NCI-H460 (cell line): ENCODE measurements at places on chromosomes 2 and 18.

DNA sequence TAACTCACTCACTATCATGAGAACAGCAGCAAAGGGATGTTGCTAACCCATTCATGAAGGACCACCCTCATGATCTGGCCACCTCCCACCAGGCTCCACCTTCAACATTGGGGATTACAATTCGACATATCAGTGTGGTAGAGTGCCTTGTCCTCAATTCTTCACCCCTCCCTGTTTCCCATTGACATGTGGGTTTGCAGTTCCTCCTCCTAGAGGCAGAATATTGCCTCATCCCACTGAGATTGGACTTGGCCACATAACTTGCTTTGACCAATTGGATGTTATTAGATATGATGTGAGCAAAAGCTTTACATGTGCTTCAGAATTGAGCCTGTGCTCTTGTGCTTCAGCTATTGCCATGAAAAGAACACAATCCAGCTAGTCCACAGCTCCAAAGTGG is 217.0 kb upstream of the CXCR4 start:
- no peak for DNase-seq

- no peak for DNase-seq
Observed at GRCh38 chr2:122112216-122113005, 357.0 kb downstream of the TSN start.

GRCh38 chr18:76558881-76559667 is 64.0 kb upstream of the ZNF516 start:
- no peak for DNase-seq

DNA sequence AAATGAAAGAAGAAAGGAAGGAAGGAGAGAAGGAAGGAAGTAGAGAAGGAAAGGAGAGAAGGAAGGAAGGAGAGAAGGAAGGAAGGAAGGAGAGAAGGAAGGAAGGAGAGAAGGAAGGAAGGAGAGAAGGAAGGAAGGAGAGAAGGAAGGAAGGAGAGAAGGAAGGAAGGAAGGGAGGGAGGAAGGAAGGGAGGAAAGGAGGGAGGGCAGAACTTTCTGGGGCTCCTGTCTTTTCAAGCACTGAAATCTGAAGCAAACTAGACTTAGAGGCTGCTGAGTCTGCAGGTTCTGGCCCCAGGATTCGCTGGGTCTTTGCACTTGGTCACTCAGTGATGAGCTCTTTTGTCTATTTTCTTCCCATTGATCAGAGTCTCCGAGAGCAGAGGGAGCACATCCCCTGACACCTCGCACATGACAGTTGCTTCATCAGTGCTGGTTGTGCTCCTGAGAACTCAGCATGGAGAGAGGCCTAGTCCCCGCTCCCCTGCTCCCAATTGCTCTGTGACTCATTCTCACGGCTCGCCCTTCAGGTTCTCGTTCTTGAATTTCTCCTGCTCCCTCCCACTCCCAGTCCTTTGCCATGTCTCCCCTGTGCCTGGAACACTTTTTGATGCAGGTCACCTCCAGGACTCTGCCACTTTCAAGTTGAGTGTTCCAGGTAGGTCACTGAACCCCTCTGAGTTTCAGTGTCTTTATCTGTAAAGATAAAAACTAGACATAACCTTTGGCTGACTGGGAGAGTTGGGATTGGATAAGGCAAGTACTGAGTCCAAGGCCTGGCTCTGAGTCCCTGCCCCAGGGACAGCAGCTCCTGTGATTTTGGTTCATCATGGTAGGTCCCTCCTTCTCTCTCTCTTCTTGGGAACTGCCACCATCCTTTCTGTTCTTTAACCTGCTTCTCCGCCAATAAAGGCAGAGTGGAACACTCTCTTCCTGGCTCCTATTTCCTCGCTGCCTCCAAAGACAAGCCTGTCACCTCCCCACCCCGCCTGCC is 55.2 kb downstream of the TNP1 start:
- DNase-seq = no peak

DNA sequence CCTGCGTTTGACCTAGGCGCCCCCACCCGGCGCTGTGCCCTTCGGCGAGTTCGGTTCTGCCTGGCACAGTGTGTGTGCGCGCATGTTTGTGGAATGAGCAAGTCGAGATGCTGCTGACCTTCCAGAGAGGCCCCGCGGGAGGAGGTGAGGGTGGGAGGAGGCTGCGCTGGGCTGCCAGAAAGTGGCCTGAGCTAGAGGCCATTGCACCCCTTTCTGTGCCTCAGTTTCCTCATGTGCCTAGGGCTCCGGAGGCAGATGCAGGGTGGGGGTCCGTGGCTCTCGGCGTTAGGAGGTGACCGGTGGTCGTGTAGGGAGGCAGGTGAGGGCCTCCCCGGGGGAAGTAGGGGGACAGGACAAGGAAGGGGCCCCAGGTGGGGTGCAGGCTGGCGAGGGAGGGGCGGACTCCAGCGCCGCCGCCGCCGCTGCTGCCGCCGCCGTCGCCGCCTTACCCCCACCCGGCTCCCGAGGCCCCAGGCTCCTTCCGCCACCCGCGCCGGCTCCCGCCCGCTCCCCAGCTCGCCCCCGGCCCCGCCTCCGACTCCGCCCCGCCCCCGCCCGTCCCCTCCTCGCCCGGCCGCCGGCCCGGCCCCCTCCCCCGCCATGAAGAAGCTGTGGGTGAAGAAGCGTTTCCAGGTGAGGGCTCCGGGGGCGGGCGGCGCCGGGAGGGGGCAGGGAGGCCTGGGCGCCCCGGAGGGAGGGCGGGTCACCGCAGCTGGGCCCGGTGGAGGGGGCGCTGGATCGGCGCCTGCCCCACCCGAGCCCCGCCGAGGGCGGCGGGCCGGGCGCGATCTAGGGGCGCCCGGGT is 7.0 kb downstream of the SPEG start:
- no peak for DNase-seq

GRCh38 chr2:47239119-47239969 is 84.2 kb upstream of the STPG4 start:
- no peak for DNase-seq

DNA sequence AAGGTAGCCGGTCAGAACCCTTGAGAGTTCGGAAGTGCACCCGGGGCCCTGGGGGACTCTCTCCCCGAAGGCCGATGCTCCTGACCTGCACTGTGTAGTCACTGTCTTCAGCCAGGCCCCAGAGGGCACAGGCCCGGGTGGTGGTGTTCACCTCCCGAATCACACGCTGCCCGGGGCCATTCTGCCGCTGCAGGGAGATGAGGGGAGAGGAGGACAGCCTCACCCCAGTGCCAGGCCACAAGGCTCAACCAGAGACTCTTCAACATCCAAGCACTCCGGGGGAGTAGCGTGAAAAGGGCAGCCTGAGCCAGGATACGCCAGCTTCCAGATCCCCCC is 1.1 kb downstream of the FNDC4 start:
- no peak for DNase-seq

GRCh38 chr2:155574941-155575340 is 757.6 kb downstream of the NR4A2 start:
- DNase-seq = no peak

- DNase-seq = no peak
Observed at GRCh38 chr2:170222842-170223241, 44.9 kb downstream of the MYO3B start.

DNA sequence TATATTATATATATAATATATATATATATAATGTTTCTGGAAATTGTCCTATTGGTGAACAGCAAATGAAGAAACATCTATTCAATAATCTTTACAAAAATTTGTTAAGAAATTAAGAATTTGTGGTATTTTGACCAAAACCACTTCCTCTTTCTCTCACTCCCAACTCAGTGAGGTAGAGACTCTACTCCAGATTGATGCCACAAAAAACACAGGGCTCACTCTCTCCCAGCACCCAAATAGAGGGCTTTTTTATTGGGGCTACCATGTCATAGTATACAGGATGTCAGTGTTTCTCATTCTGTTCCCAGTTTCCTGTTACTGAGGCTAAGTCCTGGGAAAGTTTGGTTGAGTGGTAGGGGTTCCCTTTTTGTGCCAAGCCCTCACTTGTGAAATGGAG is 1155.4 kb downstream of the BCL11A start:
- DNase-seq = no peak

DNA sequence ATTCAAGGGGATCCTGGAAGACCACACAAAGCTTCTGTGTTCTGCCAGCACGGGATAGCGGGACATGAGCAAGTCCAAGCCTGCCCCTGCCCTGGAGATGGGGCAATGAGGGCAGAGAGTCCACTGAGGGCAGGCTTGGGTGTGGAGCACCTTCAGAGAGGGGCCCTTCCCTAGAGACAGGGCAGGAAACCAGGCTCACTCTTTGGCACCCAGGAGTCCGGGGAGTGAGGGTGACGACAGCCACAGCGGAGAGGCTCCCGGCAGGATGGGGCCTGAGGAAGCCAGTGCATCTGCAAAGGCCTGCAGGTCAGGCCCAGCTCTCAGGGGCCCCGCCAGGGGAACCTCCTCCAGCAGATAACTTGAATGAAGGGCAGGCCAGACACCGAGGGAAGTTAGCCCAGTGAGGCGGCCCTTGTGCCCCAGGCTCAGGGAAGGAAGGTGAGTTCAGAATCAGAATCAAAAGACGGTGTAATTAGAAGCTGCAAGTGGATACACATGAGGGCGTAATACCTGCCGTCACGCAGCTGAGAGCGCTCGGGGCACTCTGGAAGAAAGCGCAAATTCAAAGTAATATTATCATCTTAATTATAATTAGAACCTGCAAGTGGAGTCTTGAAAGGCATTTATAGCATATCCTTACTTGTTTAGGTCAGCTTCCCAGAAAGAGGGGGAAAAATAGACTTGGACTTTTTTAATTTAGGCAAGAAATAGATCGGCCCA is 142.6 kb upstream of the LGALSL start:
- DNase-seq = no peak

DNA sequence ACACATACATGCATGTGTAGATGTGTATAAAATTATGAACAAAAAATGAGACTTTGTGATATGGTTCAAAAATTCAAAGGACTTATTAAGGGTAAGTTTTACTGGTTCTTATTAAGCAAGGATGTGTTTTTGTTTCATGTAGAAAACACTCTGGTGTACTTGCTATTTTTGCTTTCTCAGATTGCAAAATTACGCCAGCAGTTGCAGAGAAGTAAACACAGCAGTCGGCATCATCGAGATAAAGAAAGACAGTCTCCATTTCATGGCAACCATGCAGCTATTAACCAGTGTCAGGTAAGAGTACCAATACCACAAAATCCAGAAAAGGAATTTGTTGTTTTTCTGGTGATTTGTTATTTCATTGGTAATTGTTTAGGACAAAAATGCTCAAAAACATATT is 91.3 kb downstream of the FAM117B start:
- no peak for DNase-seq

- DNase-seq = no peak
Observed at GRCh38 chr2:206515580-206515979, 72.2 kb downstream of the ADAM23 start.

- DNase-seq = no peak
Observed at GRCh38 chr18:34867520-34867919, 157.4 kb downstream of the DTNA start.

GRCh38 chr2:229124136-229124535 is 147.0 kb downstream of the PID1 start:
- DNase-seq = no peak

- no peak for DNase-seq
Observed at GRCh38 chr2:53793261-53793660, 6.4 kb downstream of the ERLEC1 start.

- no peak for DNase-seq
Observed at GRCh38 chr2:188588235-188588634, 296.6 kb downstream of the GULP1 start.

DNA sequence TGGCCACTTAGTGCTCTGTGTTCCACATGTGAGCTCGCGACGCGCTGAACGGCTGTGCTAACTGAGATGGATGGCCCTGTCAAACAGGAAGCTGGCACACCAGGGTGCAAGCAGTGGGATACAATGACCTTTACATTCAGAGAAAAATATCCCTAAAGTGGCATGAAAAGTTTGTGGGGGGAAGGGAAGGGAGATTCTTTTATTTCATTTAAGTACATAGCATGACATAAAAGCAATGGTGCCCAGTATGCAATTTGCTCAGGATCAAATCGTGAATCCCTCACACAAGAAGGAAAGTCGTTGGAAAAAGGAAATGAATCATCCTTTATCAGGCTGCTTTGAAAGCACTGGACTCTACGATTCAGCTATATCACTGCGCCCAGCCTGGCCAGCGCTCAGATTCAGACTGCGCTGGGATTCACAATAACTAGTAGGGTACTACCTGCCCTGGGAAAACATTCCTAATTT is 26.0 kb downstream of the SATB2 start:
- peak; percentile 78 for DNase-seq

GRCh38 chr2:96494188-96494587 is 11.0 kb downstream of the NEURL3 start:
- DNase-seq = no peak

- DNase-seq = no peak
Observed at GRCh38 chr2:99775585-99775984, 285.8 kb upstream of the REV1 start.

- DNase-seq = no peak
Observed at GRCh38 chr18:66676699-66677098, 72.8 kb upstream of the CDH19 start.

DNA sequence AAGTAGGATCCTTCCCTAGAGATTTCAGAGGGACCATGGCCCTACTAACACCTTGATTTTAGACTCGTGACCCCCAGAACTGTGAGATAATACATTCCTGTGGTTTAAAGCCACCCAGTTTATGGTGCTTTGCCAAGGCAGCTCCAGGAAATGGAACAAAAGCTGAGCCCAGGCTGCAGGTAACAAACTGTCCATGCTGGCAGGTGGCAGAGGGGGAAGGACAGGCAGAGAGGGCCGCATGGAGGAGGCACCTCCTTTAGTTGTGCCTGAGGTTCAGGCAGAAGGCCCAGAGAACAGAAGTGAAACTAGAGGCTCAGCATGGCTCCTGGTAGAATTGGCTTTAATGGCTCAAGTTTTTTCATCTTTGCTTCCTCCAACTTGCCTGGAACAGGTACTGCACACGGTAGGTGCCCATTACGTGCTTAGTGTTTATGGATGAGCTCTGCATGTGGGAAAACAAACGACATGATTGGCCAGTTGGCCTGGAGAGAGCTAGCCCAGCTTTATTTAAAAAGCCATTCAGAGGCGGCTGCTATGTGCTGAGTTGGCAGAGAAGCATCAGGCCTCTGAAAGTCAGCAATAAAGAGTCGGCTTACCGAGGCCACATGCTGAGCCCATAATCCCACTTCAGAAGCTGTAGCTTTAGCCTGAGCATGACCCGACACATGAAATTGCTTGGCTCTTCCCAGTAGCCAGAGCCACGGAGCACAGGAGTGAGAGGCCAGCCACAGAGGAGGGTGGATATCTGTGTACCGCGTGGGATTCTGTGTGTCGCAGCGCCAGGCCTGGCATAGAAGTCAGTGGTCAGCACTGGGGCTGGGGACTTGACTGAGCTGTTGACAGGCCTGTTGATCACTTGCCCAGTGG is 36.5 kb downstream of the HS1BP3 start:
- DNase-seq = no peak

- DNase-seq = no peak
Observed at GRCh38 chr2:148971547-148971946, 67.0 kb upstream of the LYPD6B start.

DNA sequence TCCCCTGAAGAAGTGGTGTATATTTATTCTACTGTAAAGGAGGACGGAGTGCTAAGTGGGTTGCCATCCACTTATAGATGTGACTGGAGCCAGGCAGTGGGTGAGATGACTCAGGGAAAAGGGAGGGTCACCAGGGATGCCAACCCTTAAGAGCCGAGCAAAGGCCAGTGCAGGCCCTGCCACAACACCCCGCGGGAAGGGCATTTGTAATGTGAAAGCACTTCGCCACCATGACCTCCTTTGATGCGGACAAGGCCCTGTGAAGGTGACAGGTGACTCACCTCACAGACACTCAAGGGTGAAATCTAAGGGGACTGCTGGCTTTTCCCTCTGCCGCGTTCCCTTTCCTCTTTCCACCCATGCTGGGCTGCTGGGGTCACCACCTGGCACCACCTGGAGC is 50.2 kb upstream of the MRPL33 start:
- no peak for DNase-seq
